NCI-H510A (cell line): ENCODE measurements at places on chromosomes 2 and 18.

DNA sequence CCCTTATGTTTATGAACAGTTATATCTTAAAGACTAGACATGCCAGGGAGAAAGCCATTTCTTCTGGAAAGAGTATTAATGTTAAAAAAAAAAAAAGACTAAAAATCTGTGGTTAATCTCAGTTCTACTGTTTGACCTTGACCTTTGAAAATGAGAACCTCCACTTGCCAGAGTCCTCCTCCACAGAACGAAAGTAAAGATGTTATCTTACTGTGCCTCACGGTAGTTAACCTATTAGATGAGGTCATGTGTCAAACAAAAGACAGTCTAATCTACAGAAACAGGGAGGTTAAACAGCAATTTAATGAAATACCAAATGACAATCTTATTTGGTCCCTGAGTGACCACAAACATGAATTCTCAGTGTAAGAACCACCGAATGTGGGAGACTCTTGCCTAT lies 51.2 kb downstream of the SLC14A2 start:
- DNase-seq: no peak

DNA sequence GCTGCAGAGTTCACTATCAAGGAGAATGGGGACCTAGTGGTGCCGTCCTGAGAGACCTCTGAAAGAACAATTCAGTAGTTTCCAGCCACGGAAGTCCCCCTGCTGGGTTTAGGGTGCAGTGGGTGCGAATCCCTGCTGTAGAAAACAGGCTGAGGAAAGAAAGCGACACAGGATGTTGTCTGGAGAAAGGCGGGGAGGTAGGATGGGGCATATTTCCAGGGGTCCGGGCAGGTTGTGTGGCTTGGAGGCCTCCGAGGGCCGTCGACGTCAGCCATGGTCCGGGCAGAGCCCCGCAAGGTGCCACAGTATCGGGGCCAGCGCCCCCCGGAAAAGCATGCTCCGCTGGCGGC lies 807 bp upstream of the CREB1 start:
- DNase-seq: no peak

- no peak for DNase-seq
Observed at GRCh38 chr2:8740136-8740535, 58.3 kb downstream of the ID2 start.

GRCh38 chr2:241777686-241778627 lies 1.3 kb downstream of the GAL3ST2 start:
- no peak for DNase-seq
